Epithelial cell of esophagus (primary cell): ENCODE measurements at places on chromosomes 4 and X.

- no peak for DNase-seq
Observed at GRCh38 chrX:154033848-154034247, 14.1 kb upstream of the IRAK1 start.

- no peak for DNase-seq
Observed at GRCh38 chr4:61086357-61086756, 113.8 kb upstream of the ADGRL3 start.

GRCh38 chr4:150235808-150236271 lies 157.6 kb downstream of the DCLK2 start:
- no peak for DNase-seq

DNA sequence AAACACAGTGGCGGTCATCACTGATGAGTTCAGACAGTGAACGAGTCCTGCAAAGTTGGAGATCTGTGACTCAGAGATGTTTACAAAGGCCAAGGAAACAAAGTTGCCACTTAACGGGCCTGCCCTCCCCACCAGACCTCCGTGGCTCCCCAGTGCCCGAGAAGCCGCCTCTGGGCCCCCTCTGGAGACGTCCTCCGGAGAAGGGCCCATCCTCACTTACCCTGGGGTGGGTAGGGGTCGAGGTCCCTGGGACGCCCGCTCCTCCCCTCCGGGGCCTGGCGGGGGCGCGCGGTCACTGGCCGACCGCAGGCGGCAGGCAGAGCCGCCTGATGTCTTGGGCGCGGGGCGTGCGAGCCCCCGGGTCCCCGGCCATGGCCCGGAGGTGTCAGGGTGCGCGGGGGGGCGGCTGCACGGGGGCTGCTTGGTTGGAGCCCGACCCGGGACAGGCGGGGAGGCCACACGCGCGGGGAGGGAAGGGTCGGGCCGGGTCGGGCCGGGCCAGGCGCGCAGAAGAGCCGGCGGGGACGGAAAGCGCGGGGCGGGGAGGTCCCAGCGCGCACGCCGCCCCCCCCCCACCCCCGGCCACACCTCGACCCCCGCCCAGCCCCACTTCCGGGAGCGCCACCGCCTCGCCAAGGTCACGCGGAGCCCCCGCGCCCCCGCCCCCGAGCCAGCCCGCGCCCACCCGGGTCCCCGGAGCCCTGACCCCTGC lies 529 bp downstream of the DHRSX start:
- peak; percentile 60 for DNase-seq

DNA sequence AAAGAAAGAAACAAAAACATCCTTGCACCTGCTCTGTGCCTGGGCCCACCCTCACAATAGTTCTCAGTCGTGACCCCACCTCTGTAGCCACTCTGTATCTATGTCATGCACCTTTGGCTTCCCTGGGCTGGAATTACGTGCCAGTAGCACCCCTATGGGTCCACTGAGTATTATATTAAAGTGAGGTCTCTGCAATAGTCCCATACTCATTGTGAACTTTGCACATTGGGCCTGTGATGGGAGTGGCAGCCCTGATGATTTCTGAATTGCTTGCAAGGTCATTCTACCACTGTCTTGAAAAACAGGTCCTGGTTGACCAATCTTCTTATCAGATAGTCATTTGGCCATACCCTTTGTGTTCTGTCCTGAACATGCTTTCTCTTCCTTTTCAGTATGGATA lies 1012.1 kb downstream of the RAB28 start:
- no peak for DNase-seq

- no peak for DNase-seq
Observed at GRCh38 chr4:3660086-3660927, 105.9 kb upstream of the ADRA2C start.

DNA sequence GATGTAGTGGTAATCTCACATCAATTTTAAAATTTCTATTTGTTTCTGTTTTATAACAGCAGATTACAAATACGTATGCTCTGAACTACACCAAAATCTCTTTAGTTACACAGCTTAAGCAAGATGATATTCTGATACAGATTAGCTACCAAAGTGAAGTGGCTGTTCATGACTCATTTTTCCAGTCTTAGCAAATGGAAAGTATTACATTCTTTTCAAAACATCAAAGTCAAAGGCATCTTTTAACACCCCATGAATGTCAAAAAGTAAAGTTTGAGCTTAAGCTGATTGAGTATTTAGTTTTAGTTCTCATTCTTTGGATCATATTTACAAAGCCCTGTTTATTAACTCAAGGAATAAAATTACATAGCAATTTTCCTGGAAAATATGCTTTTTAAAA lies 6.6 kb upstream of the HPGDS start:
- no peak for DNase-seq

DNA sequence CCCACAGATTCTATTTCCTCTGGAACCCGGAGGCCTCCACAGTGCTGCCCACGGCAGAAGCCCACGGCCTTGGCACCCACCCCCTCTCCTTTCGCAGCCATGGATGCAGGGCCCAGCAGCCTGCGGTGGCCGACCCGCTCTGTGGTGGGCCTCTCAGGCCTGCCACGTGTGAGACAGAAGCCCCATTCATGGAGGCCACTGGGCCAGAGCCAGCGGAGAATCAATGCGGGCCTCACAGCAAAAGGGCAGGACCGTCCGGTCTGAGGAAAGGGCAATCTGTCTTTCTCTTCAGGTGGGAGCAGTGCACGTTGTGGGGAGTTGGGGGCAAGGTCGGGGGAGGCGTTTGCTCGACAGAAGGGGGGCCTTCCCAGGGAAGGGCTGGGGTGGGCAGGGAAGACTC lies 8.4 kb upstream of the HAUS7 start:
- no peak for DNase-seq

DNA sequence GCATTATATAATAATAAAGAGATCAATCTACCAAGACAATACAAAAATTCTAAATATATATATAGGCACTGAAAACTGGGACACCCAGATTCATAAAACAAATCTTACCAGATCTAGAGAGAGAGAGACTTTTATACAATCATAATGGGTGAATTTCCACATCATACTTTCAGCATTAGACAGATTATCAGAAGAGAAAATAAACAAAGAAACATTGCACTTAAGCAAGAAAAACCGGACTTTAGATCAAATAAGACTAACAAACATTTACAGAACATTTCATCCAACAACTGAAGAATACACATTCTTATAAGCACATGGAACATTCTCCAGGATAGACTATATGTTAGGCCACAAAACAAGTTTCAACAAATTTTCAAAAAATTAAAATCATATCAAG lies 245.1 kb downstream of the INPP4B start:
- peak; percentile 41 for DNase-seq

- peak; percentile 29 for DNase-seq
Observed at GRCh38 chr4:143337600-143338287, 1.1 kb downstream of the GAB1 start.

DNA sequence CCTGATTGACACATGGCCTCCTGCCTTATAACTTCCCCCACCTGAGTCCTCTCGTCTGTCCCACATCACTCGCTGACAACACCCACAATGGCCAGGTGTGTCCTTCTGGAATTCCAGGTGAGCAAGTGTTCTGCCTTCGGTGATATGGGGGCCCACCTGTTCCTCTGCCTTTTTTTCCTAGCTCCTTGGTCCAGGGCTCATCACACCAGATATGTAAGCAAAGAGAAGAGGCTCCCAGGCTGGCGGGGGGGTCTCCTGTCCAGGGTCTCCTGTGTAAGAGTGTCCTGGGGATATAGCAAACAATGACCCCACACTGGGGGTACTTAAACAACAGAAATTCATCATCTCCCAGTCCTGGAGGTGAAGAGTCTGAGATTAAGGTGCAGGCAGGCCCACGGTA lies 25.2 kb downstream of the P2RY8 start:
- DNase-seq: no peak

DNA sequence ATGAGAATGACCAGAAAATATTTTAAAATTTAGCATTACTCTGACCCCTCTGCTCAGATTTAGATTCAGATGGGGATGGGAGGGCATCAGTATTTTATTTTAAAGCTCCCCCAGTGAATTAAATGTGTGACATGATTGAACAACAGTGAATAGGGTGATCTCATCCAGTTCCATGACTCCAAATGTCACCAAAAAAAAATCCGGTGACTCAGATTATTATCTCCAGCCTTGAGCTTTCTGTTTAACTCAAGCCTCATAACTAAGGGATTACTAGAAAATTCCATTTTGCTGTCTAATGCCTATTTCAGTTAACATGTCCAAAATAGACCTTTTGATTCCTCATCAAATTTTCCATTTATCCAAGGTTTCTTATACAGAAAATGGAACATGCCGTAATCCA lies 121.8 kb upstream of the TMEM47 start:
- peak; percentile 22 for DNase-seq

DNA sequence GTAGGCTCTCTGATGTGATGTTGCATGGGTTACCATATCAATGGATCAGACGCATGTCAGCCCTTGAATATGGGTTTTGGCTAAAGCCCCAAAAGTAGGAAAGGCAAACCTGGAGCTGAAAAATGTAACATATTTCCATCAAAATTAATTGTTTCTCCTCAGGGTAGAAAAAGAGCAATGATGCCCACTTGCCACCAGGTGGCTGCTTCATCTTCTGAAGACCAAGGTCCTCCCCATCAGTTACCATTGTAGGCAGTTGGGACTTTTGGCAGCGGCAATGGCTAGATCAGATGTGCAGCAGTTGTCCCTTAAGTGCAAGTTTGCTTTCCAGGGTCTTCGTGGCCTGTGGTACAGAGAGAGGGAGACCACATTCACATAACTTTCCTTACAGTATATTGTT lies 118.2 kb downstream of the NAF1 start:
- peak; percentile 52 for DNase-seq

- no peak for DNase-seq
Observed at GRCh38 chr4:89287945-89288344, 19.7 kb downstream of the GPRIN3 start.
